ENCODE measurements at places on chromosomes 12 and 14. TPM values are rescaled to one million over a fixed set of nuclear protein-coding genes. Genes with fewer than 3 reads are reported as not detected.

FAM90A1 gene
- total RNA-seq = not detected

SLC35F4 gene
- not detected for total RNA-seq

OAS1 gene
- 92.2 TPM for total RNA-seq

MYH6 gene
- not detected for total RNA-seq

KLHL33 gene
- total RNA-seq = not detected

HVCN1 gene
- total RNA-seq = 0.70 TPM

FAM216A gene
- 16.1 TPM for total RNA-seq

BIN2 gene
- 0.13 TPM for total RNA-seq

OR4N5 gene
- total RNA-seq = not detected

FLRT2 gene
- total RNA-seq = 2.2 TPM

CD69 gene
- total RNA-seq = not detected

C12orf60 gene
- 0.95 TPM for total RNA-seq

SCNN1A gene
- 6.5 TPM for total RNA-seq

SLC39A5 gene
- not detected for total RNA-seq

FSCB gene
- total RNA-seq = not detected

FOXG1 gene
- total RNA-seq = 0.17 TPM

RIN3 gene
- 23.4 TPM for total RNA-seq

SPATA7 gene
- total RNA-seq = 3.6 TPM

GRIP1 gene
- 7.8 TPM for total RNA-seq

LRFN5 gene
- total RNA-seq = not detected

TTC9 gene
- total RNA-seq = 2.3 TPM

KLRC1 gene
- total RNA-seq = not detected

KRT8 gene
- 3,255 TPM for total RNA-seq

GPR84 gene
- total RNA-seq = not detected

SCN8A gene
- total RNA-seq = 1.8 TPM

ANKS1B gene
- 0.73 TPM for total RNA-seq

KIF21A gene
- total RNA-seq = 20.1 TPM

AHSA1 gene
- total RNA-seq = 326 TPM

RTL1 gene
- 0.32 TPM for total RNA-seq

ERP27 gene
- not detected for total RNA-seq

RNASE12 gene
- not detected for total RNA-seq

INSM2 gene
- 0.08 TPM for total RNA-seq

NKX2-1 gene
- not detected for total RNA-seq

TAS2R19 gene
- not detected for total RNA-seq

ADCY4 gene
- total RNA-seq = not detected

KCNA5 gene
- not detected for total RNA-seq

DIO3 gene
- total RNA-seq = not detected

KRT5 gene
- not detected for total RNA-seq
